ENCODE measurements at places on chromosomes 11 and 22.

- DNase-seq: peak; percentile 27
These were observed 195.5 kb upstream of the CADM1 start for GRCh38 chr11:115699733-115700132.

DNA sequence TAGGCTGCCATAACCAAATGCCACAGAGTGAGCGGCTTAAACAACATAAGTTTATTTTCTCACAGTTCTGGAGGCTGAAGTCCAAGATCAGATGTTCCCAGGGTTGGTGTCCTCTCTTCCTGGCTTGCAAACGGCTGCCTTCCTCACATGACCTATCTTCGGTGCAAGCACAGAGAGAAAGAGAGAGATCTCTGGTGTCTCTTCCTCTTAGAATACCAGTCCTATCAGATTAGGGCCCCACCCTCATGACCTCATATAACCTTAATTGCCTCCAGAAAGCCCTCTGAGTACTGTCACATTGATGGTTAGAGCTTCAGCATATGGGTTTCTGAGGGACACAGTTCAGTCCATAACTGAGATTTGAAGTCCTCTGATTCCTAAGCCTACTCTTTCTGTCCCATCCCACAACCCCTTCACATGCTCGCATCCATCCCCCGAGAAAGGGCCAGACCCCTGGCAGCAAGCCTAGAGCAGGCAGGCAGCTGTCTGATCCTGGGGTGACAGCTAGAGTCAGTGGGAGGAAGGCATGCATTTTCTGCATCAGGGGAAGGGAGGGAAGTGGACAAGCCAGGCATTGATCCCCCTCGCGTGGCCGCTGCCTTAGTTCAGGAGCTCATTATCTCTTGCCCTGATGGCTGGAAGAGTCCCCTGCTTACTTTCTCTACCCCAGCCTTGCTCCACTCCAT is 114.1 kb downstream of the FAR1 start:
- no peak for DNase-seq

DNA sequence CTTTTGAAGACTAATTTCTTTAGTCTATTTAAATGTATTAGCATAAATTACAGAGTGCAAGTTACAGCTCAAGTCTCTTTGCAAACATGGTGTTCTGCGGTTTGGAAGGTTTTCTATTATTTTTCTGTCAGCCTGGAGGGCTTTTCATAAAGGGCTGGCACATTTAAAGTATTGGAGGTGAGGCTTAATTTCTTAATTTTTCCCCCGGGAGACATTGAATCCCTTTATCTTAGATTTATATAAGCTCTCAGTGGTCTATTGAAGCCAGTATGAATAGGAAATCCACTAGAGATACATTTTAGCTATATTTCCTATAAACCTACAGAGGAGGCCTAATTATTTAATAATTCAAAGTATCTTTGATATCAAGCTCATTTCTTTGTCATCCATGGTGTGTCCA is 102.7 kb upstream of the CLPB start:
- no peak for DNase-seq

DNA sequence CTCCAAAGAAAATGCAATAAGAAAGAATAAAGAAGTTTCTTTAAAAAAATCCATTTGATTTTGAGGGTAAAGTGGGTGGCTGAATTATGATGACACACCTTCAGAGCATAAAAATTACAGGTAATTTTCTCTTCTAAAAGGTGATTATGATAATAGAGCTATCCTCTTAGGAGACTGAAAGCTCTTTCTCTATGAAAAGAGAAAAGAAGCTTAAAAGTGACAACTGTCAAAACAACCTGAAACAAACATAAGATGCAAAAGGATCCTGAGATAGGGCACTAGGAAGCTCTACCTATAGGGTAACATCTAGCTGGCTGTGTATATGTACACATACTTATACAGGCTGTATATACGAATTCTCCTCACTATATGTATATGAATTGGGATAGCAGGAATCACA is 270.2 kb downstream of the GUCY1A2 start:
- no peak for DNase-seq

GRCh38 chr11:2826679-2827056 is 58.9 kb downstream of the CDKN1C start:
- DNase-seq: no peak

Data from amygdala (tissue), 56 donors.